ENCODE measurements at places on chromosomes 4 and X.

DNA sequence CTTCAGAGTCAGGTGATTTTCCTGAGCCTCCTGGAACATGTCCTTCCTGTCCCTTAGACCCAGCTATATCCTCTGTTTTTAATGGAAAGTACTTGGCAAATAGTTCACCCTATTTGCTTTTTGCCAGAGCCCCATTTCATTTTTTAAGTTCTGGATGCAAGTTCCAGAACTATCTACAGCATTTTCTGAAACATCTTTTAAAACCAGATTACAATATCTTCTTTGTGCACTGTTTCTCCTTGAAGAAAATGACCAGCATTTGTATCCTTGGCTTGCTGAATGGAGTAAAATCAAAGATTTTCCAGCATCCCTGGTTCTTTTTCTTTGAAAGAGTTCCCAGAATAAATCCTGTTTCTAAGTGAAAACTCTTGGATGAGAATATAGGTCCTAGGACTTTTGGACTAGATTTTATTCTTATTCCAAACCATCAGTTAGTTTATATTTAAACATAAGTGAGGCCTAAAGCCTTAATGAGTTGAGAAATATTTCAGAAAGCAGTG is 224.3 kb downstream of the ANK2 start:
- DNase-seq, result no peak

- no peak for DNase-seq
Observed at GRCh38 chr4:112142182-112142581, 3.1 kb upstream of the FAM241A start.

DNA sequence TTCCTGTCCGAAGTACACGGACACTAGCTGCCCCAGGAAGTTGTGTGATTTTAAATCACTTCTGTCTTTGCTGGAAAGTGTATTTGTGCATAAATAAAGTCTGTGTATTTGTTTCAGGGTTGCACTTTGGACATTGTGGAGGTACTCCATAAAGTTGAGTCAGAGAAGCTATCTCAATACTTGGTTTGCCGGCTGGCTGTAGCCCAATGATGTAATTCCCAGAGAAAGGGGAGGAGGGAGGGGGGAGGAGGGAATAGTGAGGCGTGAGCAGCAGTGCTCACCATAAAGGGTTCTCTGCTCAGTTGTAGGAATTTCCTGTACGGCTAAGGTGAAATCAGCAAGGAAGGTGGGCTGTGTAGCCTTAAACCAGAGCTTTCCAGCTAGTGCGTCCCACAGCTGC is 7.5 kb downstream of the APEX2 start:
- no peak for DNase-seq

DNA sequence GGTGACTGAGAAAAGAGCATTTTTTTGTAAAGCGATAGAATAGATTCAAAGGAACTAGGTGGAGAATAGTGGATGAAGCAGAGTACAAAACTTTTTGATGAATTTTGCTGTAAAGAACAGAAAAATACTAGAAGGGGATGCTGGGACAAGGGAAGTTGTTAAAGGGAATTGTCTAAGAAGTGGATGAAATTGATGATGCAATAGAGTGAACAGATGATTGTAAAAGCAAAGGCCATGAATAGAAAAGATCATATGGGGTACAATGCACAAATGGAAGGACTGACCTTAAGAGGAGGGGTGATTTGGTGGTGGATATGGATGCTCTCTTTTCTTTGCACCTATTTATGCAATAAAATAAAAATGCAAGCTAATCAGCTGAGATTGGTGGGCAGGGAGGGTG is 262.7 kb upstream of the MAD2L1 start:
- DNase-seq, result no peak

Data from NCI-H2227 treated with DMSO at 0.1 percent for 48 hours (cell line).